ENCODE measurements at places on chromosomes 1 and 21.

GRCh38 chr1:117235863-117236465 is 25.2 kb upstream of the VTCN1 start:
- DNase-seq = no peak

GRCh38 chr21:46551636-46552241 is 53.1 kb downstream of the S100B start:
- DNase-seq = no peak

DNA sequence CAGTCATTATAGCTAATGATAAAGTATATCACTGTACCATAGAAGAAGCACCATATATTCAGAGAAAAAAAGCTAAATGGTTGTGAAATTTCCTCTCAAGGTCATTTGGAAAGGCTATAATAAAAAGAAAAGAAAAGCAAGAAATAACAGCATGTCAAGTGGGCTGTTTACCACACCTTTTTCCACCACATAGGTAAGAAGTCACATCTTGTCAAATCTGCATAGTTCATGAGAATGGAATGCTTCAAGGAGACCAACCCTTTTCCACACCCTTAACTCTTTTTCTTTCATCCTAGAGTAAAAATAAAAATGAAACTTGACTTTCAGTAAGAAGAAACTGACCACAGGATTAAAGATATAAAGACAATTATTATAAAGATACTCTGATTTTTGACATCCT is 91.2 kb downstream of the ATP6V1G3 start:
- no peak for DNase-seq

- DNase-seq = no peak
Observed at GRCh38 chr21:14850394-14850793, 214.4 kb downstream of the NRIP1 start.

DNA sequence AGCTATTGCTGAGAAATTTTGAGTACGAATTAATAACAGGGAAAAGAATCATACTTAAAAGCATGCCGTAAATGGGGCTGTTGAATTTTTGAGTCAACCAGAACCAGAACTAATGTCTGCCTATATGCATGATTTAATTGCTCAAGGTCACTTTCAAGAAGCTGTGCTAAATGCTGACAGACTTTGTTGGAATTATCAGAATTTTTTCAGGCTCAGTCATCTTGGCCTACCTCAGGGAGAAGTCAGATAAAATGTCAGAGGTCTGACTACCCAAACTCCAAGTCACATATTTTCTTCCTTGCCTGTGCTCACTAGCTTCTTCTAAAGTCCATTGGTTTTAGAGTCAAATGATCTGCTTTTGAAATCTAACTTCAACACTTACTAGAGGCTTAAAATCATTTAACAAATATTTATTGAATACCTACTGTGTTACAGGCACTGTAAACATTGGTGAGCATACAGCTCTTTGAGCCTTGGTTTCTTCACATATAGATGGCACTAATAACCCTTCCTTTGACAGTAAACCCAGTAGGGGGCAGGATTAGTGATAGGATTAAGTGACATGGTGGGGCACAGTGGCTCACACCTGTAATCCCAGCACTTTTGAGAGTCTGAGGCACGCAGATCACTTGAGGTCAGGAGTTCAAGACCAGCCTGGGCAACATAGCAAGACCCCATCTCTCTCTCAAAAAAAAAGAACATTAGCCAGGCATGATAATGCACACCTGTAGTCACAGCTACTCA is 121.2 kb upstream of the SLC44A3 start:
- no peak for DNase-seq

DNA sequence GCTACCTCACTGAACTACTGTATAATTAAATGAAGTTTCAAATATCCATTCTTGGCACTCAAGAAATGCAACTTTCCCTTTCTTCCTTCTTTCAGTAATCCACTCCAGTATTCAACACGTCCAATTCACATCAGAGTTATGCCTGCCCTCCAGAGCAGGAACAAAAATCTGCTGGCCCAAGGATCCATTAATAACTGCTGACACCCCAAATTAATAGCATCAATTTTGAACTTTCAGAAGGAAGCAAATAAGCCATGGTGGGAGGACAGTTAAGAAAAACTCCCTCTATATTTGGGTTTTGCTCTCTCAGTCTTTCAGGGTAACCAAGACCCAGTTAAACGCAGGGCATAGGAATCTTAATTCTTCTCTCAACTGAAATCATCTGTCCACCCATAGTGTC is 31.9 kb upstream of the TNFSF4 start:
- DNase-seq = no peak

Measured in COLO829 (cell line).